Right lobe of liver (tissue), 6 donors: ENCODE measurements at places on chromosomes 5 and 9. TPM values are rescaled to one million over a fixed set of nuclear protein-coding genes. Genes with fewer than 3 reads are reported as not detected.

CCL27 gene
- not detected for total RNA-seq

NME5 gene
- total RNA-seq: 0.32 TPM

HMMR gene
- 3.0 TPM for total RNA-seq

CSNK1A1 gene
- 79.7 TPM for total RNA-seq

SIL1 gene
- 57.6 TPM for total RNA-seq

CCNB1 gene
- total RNA-seq: 5.9 TPM

NDUFS6 gene
- total RNA-seq: 24.1 TPM

SLC6A19 gene
- 0.16 TPM for total RNA-seq

FGF18 gene
- total RNA-seq: not detected

GLIPR2 gene
- total RNA-seq: 3.9 TPM

FCN2 gene
- 46.6 TPM for total RNA-seq

CAVIN4 gene
- total RNA-seq: 0.13 TPM

CAMK4 gene
- total RNA-seq: 1.7 TPM

PLEKHG4B gene
- not detected for total RNA-seq

ZNF618 gene
- 7.9 TPM for total RNA-seq

SLC34A1 gene
- 1.6 TPM for total RNA-seq

SIT1 gene
- total RNA-seq: 0.46 TPM

ENHO gene
- 1.5 TPM for total RNA-seq

PTPN3 gene
- total RNA-seq: 30.3 TPM

PALM2AKAP2 gene
- 31.5 TPM for total RNA-seq

TTC33 gene
- 6.6 TPM for total RNA-seq

ARL14EPL gene
- total RNA-seq: not detected

OMD gene
- total RNA-seq: 1.2 TPM

TLE4 gene
- total RNA-seq: 5.7 TPM

LRRC14B gene
- total RNA-seq: not detected

NSG2 gene
- 0.13 TPM for total RNA-seq

SNCAIP gene
- total RNA-seq: 0.29 TPM

GADD45G gene
- total RNA-seq: 11.4 TPM

FAM114A2 gene
- total RNA-seq: 20.2 TPM

SPINK4 gene
- not detected for total RNA-seq

SLC45A2 gene
- 0.20 TPM for total RNA-seq

CDH9 gene
- not detected for total RNA-seq
